Fibroblast of lung (primary cell): ENCODE measurements at places on chromosomes 4 and X. TPM values are rescaled to one million over a fixed set of nuclear protein-coding genes. Genes with fewer than 3 reads are reported as not detected.
A peak's percentile ranks its signal among the peaks of the same experiment; 100 is the strongest.

GRCh38 chrX:45788941-45789348 lies 588.3 kb upstream of the DIPK2B start:
- no peak for DNase-seq

GRCh38 chr4:40199999-40200874 lies 3.4 kb downstream of the RHOH start:
- peak; percentile 52 for DNase-seq

DNA sequence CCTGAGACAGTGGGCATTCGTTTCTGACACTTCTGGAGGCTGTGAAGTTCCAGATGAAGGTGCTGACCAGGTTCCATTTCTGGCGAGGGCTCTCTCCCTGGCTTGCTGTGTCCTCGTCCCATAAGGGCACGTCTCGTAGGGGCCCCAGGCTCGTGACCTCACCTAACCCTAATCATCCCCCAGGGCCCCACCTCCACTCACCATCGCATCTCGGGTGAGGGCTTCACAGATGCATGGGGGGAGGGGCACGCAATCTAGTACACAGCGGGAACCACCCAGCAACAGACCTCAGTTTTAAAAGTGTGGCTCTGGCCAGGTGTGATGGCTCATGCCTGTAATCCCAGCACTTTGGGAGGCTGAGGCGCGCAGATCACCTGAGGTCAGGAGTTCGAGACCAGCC lies 22.1 kb downstream of the PDE6B start:
- no peak for DNase-seq

GRCh38 chr4:39662683-39663082 lies 24.0 kb upstream of the SMIM14 start:
- no peak for DNase-seq

FOXR2 gene
- total RNA-seq, result not detected in 2 replicates

DNA sequence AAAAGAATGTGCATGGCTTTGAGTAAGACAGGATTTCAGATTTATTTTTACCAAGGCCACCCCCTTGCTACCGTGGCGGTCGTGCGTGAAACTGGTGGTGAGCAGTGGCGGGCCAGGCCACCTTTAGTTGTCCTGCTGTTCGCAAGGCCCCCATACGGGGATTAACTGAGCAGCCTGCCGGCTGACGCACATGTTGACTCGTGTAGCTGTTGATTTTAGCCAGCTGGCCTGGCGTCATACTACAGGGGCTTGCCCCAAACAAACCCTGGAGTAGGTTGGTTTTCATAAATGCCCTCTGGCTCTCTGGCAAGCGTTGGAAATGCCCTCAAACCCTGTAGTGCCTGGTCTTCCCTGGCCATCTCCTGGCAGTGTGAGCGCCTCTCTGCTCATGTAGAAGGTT lies 28.4 kb downstream of the WFS1 start:
- DNase-seq, result no peak

- DNase-seq, result no peak
Measured at GRCh38 chrX:18194688-18195087, 26.0 kb downstream of the BEND2 start.

SH3BP2 gene
- total RNA-seq, result 8.6 and 9.5 TPM in 2 replicates

DNA sequence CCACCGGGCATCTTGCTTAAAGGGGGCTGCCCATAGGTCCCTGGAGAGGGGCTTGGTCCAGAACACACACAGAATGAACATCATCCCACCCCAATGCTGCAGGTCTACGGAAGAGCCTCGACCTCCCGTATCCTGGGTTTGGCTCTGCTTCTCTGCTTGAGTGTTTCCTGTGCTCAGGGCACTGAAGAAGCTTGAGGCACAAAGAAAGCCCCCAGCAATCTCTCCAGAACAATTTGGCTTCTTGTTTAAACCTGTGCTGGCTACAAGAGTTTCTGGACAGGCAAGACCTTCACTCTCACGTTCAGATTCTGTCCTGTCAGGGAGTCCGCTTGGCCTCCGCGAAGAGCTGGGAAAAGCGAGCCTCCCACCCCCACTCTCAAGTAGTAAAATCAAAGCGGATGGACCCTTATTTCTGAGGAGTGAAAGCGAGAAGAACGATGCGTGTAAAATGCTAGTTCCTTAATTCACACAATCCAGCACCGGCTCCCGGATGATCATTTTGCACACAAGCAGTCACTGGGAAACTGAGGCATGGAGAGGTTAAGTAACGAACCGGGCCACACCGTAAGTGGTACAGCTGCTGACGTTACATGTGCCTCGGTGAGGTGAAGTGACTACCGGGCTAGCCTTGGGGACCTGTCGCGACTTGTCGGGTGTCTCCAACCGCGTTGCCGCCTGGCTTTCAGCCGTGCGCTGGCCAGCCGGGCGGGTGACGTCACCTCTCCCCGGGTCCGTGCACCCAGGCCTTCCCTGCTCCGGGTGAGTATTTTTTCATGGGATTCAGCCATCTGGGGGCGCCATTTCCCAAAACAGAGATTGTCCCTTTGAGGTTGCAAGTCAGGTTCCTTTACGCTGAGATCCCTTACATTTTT lies 3.1 kb upstream of the SFRP2 start:
- peak; percentile 22 for DNase-seq

UBA6 gene
- 74.2 and 90.0 TPM in 2 replicates for total RNA-seq

PWWP3B gene
- total RNA-seq, result under 0.01 TPM in 1 of 2 replicates, not detected in the other

DNA sequence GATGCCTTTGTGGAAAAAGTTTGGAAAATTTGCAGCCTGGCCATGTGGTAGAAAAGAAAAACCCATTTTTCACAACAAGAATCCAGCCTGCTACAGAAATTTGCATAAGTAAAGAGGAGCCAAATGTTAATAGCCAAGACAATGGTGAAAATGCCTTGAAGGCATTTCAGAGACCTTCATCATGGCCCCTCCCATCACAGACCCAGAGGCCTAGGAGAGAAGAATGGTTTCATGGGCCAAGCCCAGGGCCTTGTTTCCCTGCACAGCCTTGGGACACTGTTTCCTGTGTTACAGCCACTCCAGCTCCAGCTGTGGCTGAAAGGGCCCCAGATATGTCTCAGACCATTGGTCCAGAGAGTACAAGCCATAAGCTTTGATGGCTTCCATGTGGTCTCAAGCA lies 101.4 kb upstream of the LINC00632 start:
- DNase-seq, result no peak

DNA sequence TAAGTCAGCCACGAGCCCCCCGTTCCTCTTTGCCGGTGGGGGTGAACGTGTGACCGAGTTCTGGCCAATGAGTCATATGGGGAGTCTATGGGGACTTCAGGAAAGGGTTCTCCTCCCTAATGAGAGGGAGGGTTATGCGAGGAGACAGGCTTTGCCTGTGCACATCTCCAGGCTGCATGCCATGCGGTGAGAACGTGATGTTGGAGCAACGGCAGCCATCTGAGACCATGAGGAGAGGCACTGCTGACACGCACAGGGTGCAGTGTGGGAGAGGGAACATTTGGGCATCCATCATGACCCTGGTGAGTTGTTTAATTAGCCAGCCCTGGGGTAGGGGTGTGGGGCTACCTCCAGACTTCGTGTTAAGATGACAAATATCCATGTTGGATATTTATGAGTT lies 55.8 kb downstream of the ABLIM2 start:
- no peak for DNase-seq

DNA sequence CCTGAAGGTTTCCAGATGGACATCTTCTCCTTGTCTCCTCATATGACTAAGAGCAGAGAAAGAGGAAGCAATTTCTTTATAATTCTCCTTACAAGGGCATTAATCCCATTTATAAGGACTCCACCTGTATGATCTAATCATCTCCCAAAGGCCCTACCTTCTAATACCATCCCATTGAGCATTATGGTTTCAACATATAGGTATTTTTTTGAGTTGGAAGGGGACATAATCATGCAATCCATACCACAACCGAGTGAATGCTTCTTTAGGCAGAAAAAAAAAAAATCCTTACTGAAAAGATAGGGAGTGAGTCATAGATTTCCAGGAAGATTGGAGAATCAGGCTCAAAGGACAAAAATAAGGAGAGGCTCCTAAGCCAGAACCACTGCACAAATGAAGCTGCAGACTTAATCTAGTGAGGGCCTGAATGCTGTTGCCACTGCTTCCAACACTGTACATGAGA lies 312.5 kb upstream of the HS3ST1 start:
- DNase-seq, result peak; percentile 69

TMEM144 gene
- total RNA-seq, result 2.3 and 4.6 TPM in 2 replicates

CENPVL2 gene
- total RNA-seq, result not detected in 2 replicates

GRCh38 chr4:105186701-105187161 lies 40.1 kb downstream of the TET2 start:
- DNase-seq, result peak; percentile 58

- DNase-seq, result no peak
Measured at GRCh38 chr4:71052034-71052433, 58.6 kb downstream of the DCK start.

DNA sequence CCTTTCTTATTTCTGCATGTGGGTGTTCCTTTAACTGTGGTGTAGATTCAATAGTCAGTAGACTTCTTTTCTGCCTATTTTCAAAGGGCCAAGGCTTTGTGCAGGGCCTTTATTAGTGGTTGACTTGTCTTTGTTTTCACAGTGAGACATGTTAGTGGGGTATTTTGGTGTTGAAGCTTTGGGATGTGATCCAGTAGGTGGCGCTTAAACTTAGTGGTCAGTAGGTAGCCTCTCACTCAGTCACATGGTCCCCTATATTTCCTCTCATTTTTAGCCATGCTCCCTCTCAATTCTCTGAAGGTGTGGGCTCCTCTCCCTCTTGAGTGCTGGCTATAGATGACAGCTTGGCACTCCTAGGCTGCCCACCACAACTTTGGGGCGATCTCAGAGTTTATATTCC lies 23.4 kb upstream of the SLC10A7 start:
- DNase-seq, result peak; percentile 14

DNA sequence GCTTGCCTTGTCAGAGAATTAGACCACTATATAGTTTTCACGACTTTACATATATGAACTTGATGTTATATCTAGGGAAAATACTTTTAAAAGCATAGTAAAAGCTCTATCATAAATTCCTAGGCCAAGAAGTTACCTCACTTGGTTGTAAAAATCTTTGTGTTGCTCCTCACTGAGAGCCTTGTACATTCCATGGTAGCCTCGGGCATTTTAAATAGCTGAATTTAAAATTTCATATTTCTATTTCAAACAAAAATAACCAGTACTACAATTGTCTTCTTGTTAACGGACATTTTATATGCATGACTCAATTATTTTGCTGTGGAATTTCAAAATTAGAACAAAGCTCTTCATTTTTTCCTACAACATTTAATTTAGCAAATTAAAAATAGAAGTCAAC lies 107.6 kb downstream of the MID1 start:
- DNase-seq, result no peak

DNA sequence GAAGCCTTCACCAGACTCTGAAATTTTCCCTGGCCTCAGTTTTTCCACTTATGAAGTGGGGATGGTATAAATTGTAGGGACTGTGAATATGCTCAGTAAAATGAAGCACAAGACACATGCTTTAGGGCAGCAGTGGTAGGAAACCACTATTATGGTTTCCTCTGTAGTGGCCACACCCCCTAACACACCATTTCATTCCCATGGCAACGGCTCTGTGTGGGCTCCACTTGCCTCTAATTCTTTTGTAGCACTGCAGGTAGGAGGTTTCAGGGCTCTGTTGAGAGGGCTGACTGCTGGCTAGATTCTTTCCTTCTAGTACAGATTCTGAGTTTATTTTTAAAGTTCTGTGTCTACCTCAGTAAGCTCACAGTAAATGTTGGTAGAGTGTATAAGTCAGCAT lies 3.5 kb upstream of the VMA21 start:
- no peak for DNase-seq

GRCh38 chr4:76856243-76857073 lies 41.5 kb downstream of the SOWAHB start:
- DNase-seq, result peak; percentile 90

NDST3 gene
- not detected in 2 replicates for total RNA-seq

DNA sequence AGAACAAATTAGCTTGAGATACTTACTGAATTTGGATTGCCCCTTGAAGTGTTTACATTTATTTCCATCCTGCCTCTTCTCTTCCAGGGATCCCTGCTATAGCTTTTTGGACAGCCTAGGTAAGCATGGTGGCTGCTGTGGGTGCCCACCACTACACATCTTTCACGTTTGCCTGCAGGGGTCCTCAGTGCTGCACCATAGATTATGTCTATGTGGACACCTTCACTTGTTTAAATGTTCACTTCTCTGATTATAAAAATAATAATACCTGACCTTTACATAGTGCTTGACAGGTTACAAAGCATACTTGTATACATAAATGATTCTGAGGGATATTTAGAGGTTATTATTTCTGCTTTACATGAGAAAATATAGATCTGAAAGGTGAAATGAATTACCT lies 67.9 kb upstream of the SLC4A4 start:
- DNase-seq, result no peak

IBSP gene
- total RNA-seq, result not detected in 2 replicates

DNA sequence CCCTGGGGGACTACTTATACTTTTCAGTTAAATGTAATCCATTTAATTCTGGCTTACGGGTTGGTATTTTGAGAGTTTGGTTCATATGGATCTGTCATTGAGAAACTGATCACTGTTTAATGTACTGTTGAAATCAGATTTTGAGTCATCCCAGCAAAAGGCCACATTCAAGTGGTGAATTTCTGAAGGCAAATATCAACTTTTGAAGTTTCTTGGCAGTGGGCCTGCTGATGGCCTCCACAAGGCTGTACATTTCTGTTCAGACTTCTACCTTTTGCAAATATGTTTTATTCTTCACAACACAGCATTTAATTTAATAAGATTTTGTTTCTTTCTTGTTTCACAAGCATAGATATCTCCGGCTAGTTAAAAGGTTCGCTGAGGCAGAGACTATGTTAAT lies 138.7 kb downstream of the PDGFC start:
- DNase-seq, result peak; percentile 36

DNA sequence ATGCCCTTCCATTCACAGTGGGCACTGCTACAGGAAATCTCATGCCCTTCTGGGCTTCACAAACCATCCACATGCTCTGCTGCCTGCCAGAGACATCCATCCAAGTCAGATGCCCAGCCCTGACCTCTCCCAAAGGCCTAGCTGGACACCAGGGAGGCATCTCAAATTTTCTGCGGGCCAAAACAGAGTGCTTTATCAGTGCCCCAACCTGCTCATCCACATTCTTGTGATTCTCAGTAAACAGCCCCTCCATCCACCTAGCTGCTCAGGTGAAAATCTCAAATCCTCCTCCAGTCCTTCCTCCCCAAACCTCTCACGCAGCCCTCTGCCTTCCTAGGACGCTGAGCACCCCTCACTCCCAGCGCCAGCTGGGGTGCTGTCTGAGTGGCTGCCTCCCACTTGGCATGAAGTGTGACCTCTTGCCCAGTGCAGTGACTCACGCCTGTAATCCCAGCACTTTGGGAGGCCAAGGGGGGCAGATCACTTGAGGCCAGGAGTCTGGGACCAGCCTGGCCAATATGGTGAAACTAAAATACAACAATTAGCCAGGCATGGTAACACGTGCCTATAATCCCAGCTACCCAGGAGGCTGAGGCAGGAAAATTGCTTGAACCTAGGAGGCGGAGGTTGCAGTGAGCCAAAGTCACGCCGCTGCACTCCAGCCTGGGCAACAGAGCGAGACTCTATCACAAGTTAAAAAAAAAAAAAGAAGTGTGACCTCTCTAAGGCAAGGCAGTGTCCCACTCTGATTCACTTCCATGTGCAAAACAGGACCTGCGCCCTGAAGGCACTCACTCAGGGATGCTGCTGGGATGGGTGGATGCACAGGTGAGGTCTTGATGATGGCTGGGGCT lies 1.7 kb upstream of the AFAP1 start:
- no peak for DNase-seq

NAA11 gene
- not detected in 2 replicates for total RNA-seq

- no peak for DNase-seq
Measured at GRCh38 chr4:154433543-154433942, 58.1 kb downstream of the DCHS2 start.
